B cell (primary cell): ENCODE measurements at places on chromosomes 2 and 18.

DNA sequence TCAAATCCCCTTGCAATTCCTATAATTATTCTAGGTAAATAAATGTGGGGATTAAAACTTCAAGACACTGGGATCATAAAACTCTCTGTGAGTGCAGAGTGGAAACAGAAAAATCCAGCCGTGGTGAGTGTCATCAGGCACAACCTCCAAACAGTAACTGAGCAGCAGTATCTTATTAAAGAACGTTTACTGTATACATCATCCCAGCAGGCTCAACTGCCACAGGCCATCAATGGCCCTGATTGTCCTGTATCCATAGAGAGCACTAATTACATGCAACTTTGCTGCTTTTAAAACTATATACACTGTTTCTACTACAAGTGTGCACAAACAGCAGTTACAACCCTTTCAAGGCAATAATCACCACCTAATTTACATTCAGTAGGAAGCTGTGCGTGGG is 23.9 kb downstream of the GAREM1 start:
- DNase-seq = no peak
- H3K4me3 ChIP-seq = no peak overlapping the region
- no peak overlapping the region for H3K27ac ChIP-seq
- no peaks in the 10 kb centered on the region for H3K27me3 ChIP-seq
- no peaks in the 10 kb centered on the region for H3K36me3 ChIP-seq

DNA sequence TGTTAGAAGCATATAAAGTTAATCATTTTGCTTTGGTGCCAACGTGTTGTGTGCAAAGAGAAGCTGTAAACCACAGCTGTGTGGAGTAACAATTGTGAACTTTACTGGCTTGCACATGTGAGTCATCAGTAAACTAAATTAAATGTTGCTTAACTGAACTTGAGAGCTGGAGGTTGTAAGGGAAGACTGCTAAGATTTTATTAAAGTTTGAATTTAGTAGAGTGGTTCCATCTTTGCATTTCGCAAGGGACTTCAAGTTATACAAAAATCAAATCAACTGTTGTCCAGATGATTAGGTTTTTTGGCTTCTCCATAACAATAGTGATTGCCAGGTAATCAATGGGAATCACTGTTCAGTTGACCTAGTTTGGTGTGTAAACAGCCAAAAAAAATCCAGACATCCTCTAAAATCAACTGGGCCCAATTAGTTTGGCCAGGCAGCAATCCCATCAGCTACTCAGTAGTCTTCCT is 247.4 kb downstream of the MYO3B start:
- no peak for DNase-seq
- H3K4me1 ChIP-seq = no peaks in the 10 kb centered on the region
- no peaks in the 10 kb centered on the region for H3K27me3 ChIP-seq
- no peak overlapping the region for H3K4me3 ChIP-seq

DNA sequence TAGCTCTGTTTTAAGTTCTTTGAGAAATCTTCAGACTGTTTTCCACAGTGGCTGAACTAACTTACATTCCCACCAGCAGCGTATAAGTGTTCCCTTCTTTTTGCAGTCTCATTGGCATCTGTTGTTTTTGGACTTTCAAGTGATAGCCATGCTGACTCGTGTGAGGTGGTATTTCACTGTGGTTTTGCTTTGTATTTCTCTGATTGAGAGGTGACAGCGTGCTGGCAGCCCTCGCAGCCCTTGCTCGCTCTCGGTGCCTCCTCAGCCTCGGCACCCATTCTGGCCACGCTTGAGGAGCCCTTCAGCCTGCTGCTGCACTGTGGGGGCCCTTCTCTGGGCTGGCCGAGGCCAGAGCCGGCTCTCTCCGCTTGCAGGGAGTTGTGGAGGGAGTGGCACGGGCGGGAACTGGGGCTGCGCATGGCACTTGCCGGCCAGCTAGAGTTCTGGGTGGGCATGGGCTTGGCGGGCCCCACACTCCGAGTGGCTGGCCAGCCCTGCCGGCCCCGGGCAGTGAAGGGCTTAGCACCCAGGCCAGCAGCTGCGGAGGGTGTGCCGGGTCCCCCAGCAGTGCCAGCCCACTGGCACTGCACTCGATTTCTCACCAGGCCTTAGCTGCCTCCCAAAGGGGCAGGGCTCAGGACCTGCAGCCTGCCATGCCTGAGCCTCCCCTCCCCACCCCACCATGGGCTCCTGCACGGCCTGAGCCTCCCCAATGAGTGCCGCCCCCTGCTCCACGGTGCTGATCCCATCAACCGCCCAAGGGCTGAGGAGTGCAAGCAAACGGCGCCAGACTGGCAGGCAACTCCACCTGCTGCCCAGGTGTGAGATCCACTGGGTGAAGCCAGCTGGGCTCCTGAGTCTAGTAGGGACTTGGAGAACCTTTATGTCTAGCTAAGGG is 151.8 kb downstream of the IRS1 start:
- H3K4me3 ChIP-seq = no peak overlapping the region
- no peak for DNase-seq
- H3K27ac ChIP-seq = no peak overlapping the region
- no peaks in the 10 kb centered on the region for H3K4me1 ChIP-seq
- H3K36me3 ChIP-seq = no peaks in the 10 kb centered on the region
- peaks cover 15% of the 10 kb centered on the region for H3K27me3 ChIP-seq

DNA sequence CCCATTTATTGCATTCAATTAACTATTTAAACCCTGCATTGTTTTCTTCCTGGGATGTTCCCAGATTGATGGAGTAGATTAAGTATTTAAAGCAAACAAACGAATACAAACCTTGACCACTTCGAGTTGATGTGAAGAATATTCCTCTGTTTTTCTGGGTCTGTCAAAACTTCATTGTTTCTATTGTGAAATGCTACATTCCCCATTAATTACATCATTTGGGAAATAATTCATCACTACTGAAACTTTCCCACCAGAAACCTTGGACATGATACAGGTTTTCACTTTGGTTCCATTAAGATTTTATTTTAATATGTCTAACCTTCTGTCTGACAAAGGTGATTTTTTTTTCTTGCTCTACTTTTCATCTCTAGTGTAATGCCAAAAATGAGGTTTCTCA is 365.1 kb upstream of the ETAA1 start:
- H3K4me1 ChIP-seq = no peaks in the 10 kb centered on the region
- H3K27ac ChIP-seq = no peak overlapping the region
- no peaks in the 10 kb centered on the region for H3K36me3 ChIP-seq
- no peak overlapping the region for H3K4me3 ChIP-seq
